Activated CD4-positive, alpha-beta T cell treated with anti-CD3 and anti-CD28 coated beads for 36 hours (primary cell): ENCODE measurements at places on chromosomes 1 and 21. TPM values are rescaled to one million over a fixed set of nuclear protein-coding genes. Genes with fewer than 3 reads are reported as not detected.

DNA sequence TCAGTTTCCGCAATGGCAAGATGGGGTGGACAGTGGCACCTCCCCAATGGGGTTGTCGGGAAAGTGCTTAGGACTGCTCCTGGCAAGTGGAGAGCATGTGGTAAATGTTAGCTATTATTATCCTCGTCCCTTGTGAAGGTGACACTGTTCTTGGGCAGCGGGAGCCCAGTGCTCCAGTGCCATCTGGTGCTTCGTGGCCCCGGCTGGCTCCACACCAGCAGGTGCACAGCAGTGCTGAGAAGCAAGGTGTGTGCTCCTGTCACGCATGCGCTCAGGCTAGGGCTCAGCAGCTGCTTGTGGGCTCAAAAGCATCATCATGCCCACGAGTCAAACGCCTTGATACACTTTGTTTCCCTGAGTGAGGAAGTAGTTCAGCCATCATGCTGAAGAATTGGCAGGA is 24.9 kb upstream of the KCNC4 start:
- no peaks in the 10 kb centered on the region for H3K36me3 ChIP-seq
- no peaks in the 10 kb centered on the region for H3K4me1 ChIP-seq
- no peak for DNase-seq

DNA sequence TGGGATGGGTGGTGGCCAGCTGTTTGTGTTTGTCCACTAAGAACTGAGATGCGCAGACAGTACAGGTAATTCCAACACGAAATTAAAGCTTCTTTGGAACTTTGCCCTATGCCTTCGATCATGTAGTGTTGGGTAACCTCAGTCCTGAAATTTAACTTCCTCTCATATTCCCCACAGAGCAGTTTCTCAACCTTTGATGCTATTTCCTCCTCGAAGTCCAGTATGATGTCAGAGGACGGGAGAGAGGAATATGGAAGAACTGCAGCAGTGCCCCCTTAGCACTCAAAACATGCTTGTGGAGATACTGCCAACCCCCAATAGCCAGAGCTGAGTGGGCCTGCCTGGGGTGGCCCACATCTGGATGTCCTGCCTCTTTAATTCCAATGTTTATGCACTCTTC is 3.6 kb downstream of the LPAR3 start:
- peaks cover 18% of the 10 kb centered on the region for H3K4me1 ChIP-seq
- H3K27me3 ChIP-seq = peaks cover 19% of the 10 kb centered on the region
- DNase-seq = no peak

- no peaks in the 10 kb centered on the region for H3K27me3 ChIP-seq
- H3K4me3 ChIP-seq = no peak overlapping the region
- H3K27ac ChIP-seq = peak overlapping the region; percentile 77
- no peak for DNase-seq
- peaks cover 43% of the 10 kb centered on the region for H3K36me3 ChIP-seq
Observed at GRCh38 chr21:33578959-33579542, 9.4 kb downstream of the DONSON start.

DNA sequence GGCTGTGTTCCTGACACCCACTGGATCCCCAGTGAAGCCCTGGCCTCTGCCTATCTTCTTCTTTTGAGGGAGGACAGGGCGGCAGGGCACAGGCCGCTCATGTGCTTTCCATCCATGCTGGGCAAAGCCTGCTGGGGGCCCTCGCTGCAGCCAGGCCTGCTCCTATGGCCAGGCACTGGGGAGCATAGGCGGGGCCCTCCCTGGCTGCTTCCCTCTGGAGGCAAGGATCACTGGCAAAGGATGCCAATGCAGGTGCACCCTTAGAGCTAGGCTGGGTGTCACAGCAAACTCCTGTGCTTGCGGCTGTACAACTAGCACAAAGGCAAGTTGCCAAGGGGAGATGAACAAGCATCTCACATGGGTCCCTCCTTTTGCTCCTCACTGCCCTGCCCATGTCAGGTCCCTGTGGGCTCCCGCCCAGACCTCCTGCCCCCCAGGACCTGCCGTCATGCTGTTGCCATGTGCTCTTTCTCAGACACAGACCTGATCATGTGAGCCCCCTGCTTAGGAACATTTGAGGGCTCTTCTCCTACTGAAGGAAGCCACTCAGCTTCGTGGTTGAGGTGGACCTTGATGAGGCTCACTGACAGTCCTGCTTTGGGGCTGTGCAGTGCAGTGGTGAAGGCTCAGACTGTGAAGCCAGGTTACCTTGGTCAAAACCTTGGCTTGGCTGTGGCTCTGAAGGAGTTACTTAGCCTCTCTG is 393.6 kb downstream of the PTPRU start:
- no peak for DNase-seq
- H3K4me1 ChIP-seq = no peaks in the 10 kb centered on the region
- no peak overlapping the region for H3K27ac ChIP-seq

DNA sequence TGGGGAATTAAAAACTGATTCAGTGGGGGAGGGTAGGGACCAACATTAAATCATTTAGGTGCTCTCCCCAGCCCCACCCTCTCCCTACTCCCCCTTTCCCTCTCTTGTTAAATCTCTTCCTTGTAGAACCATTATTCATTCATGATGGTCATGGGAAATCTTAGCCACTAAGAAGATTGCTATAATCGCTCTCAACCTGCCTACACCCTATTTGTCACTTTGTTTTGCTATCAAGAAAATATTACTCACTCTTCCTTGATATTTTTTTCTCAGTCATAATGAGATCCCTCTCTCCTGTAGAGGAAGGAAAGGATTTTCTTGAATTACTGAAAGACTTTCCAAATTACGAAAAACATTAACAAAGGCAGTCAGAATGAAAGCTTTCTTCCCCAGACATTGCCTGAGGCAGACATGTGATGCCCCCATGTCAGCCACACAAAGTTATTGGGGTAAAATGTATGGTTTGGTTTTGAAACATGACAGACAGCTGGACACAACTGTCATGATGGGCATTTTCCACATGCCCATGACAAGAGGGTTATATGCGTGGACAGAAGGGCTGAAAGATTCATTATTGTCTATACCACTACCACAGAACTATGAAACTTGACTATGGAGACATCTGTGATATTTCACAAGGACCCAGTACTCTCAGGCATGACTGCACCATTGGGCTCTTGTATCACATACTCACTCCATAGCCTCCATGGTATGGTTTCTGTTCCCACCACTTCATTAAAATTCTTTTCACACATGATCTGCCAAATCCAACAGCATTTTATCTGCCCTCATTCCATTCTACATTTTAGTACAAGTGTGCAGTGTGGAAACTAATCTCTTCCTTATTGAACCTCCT is 420.1 kb downstream of the DISC1 start:
- H3K27me3 ChIP-seq = peaks cover 5% of the 10 kb centered on the region
- H3K4me3 ChIP-seq = no peak overlapping the region
- peaks cover 8% of the 10 kb centered on the region for H3K4me1 ChIP-seq
- peak; percentile 20 for DNase-seq
- H3K36me3 ChIP-seq = no peaks in the 10 kb centered on the region
- H3K27ac ChIP-seq = no peak overlapping the region

- H3K36me3 ChIP-seq = peaks cover 8% of the 10 kb centered on the region
- DNase-seq = no peak
- H3K27ac ChIP-seq = no peak overlapping the region
- H3K27me3 ChIP-seq = no peaks in the 10 kb centered on the region
- no peak overlapping the region for H3K4me3 ChIP-seq
Observed at GRCh38 chr1:93384656-93385055, 38.9 kb downstream of the DR1 start.

DNA sequence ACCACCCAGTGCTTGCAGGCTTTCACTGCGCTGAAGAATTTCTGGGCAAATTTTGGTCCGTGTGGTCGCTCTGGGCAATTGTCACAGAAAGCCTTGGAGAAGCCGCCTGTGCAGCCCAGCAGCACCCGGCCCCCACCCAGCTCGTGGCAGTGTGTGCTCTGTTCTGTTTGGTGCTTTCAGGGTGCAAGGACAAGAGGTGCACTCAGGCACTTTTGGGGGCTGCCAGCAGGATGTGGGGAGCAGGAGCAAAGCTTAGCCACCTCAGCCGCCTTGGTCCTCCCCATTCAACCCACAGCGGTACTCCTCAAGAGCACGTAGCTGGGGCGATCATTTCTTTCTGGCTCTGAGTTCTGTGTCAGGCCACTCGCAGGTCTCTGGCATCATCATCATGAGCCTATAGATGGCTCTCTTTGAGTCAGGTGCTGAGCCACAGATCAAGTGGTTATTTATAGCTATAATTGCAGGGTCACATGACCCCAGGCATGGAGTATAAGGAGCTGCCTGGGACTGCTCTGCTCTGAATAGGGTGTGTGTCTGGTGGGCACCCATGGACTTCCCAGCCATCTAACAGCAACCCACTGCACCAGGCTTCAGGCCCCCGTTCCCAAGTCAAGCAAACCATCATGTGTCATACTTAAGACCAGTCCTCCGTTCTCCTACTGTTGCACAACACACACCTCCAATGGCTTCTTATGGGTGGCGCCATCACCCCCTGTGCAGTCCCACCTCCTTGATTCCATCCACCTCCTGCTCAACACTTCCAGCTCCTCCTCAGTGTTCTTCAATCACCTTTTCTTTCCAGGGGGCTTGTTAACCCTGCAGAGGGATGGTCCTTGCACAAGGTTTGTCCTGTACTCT is 18.1 kb upstream of the TENT5C start:
- peaks cover 2% of the 10 kb centered on the region for H3K27me3 ChIP-seq
- H3K4me3 ChIP-seq = no peak overlapping the region
- no peaks in the 10 kb centered on the region for H3K4me1 ChIP-seq
- DNase-seq = no peak

GRCh38 chr21:45202344-45202743 is 85.4 kb downstream of the POFUT2 start:
- peaks cover 8% of the 10 kb centered on the region for H3K36me3 ChIP-seq
- H3K27ac ChIP-seq = no peak overlapping the region
- H3K4me3 ChIP-seq = no peak overlapping the region

- peaks cover under 1% of the 10 kb centered on the region for H3K36me3 ChIP-seq
- no peaks in the 10 kb centered on the region for H3K27me3 ChIP-seq
- H3K27ac ChIP-seq = peak overlapping the region; percentile 30
- H3K4me1 ChIP-seq = peaks cover 3% of the 10 kb centered on the region
Observed at GRCh38 chr1:151799179-151800022, 5.8 kb downstream of the LINGO4 start.

GRCh38 chr21:36847189-36847588 is 119.3 kb downstream of the HLCS start:
- no peak overlapping the region for H3K27ac ChIP-seq
- no peaks in the 10 kb centered on the region for H3K36me3 ChIP-seq
- H3K27me3 ChIP-seq = no peaks in the 10 kb centered on the region
- H3K4me1 ChIP-seq = peaks cover 9% of the 10 kb centered on the region
- no peak overlapping the region for H3K4me3 ChIP-seq
- no peak for DNase-seq

DNA sequence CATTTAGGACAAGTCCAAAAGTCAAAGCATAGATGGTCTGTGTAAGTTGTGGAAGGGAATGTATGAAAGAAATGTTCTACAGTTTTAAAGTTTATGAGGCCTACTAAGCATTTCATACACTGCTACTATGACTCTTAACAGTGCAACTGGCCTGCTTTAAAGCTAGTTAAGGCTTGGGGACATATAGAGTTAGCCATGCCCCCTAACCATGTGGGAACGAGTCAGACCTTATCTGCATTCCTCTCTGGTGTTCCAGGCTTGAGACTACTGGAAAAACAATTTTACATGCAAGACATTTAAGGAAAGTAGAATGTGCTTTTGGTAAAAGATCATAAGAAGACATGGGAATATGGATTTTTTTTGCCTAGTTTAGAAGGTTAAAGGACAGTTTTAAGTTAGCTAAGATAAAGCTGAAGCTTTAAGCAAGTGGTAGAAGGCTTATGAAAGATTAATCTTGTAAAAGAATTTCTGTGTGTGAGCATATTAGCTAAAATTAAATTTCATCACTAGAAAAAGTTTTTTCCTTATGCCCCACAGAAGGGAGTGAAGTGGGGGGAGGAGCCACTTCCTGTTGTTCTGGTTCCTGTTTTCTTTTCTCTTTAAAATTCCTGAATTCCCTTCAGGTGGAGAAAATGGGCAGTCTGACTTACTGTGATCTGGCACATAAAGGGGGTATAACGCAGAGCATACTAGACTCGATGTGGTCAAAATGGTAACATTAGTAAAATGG is 8.9 kb upstream of the CD48 start:
- no peaks in the 10 kb centered on the region for H3K36me3 ChIP-seq
- DNase-seq = no peak
- no peak overlapping the region for H3K27ac ChIP-seq
- peaks cover 55% of the 10 kb centered on the region for H3K4me1 ChIP-seq

- H3K4me1 ChIP-seq = peaks cover 32% of the 10 kb centered on the region
- H3K36me3 ChIP-seq = peaks cover 19% of the 10 kb centered on the region
- no peak overlapping the region for H3K4me3 ChIP-seq
- H3K27me3 ChIP-seq = peaks cover 5% of the 10 kb centered on the region
Observed at GRCh38 chr1:51877434-51878307, 856 bp downstream of the NRDC start.

DNA sequence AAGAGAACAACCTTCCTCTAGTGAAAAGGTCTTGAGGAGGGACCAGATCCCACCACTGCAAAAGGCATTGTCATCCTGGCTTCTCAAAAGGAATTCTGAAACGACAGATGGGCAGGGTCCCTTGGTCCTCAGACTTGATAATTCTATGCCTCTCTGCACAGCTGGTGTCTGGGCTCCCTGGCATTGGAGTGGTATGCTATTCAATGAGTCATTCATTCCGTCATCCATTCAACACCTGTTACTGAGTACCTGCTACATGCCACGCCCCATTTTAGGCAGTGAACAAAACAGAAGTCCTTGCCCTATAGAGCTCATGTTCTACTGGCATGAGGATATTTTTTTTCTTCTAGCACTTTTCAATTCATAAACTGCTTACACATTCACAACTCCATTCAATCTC is 45.8 kb upstream of the HMGB4 start:
- DNase-seq = no peak
- peaks cover 27% of the 10 kb centered on the region for H3K27me3 ChIP-seq
- H3K27ac ChIP-seq = no peak overlapping the region
- H3K36me3 ChIP-seq = no peaks in the 10 kb centered on the region
- H3K4me1 ChIP-seq = no peaks in the 10 kb centered on the region

GRCh38 chr1:23084880-23085279 is 65.6 kb downstream of the KDM1A start:
- peaks cover 40% of the 10 kb centered on the region for H3K36me3 ChIP-seq
- H3K4me3 ChIP-seq = no peak overlapping the region
- no peaks in the 10 kb centered on the region for H3K4me1 ChIP-seq
- H3K27me3 ChIP-seq = no peaks in the 10 kb centered on the region

The TDRD10 gene
- total RNA-seq = not detected

The CHIA gene
- total RNA-seq = not detected

The CD1E gene
- total RNA-seq = not detected

The PTPRF gene
- total RNA-seq = 5.1 TPM

The C1orf216 gene
- total RNA-seq = 10.9 TPM

The SIK1 gene
- total RNA-seq = 9.6 TPM

The PPIH gene
- 114 TPM for total RNA-seq

The KPRP gene
- not detected for total RNA-seq

The B3GALT5 gene
- not detected for total RNA-seq
